Nasal cavity respiratory epithelium epithelial cell of viscerocranial mucosa (primary cell): ENCODE measurements at places on chromosomes 1 and 21. TPM values are rescaled to one million over a fixed set of nuclear protein-coding genes. Genes with fewer than 3 reads are reported as not detected.

The CHRM3 gene
- under 0.01 and 1.1 TPM in 2 replicates for total RNA-seq

The LINGO4 gene
- not detected in 2 replicates for total RNA-seq

The SGIP1 gene
- not detected in 2 replicates for total RNA-seq

The KRTAP12-2 gene
- total RNA-seq: not detected in 2 replicates

The PADI4 gene
- not detected in 2 replicates for total RNA-seq

The GCSAML gene
- total RNA-seq: under 0.01 TPM in 1 of 2 replicates, not detected in the other

The GPR37L1 gene
- not detected in 2 replicates for total RNA-seq
